Activated CD4-positive, alpha-beta memory T cell treated with anti-CD3 and anti-CD28 coated beads for 36 hours (primary cell): ENCODE measurements at places on chromosomes 11 and 22. TPM values are rescaled to one million over a fixed set of nuclear protein-coding genes. Genes with fewer than 3 reads are reported as not detected.

DNA sequence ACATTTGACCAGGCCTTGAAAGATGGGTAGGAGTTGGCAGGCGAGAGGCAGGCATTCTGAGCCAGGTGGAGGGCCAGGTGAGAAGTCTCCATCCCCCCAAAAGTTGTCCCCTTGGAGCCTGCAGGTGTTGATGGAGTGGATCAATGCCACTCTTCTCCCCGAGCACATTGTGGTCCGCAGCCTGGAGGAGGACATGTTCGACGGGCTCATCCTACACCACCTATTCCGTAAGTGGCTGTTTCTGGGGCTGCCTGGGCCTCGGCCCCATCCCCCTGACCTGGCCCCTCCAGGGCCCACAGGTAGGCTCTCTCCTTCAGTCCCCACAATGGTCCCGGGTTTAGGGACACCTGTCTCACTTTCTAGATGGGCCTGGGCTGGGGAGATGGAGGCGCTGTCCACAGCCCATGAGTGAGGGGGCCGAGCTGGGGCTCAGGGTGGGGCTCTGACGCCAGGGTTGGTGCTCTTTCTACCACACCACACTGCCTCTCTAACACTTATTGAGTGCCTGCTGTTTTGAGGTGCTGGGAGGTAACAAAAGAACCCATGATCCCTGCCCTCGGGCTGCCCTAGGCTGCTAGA, 7.0 kb downstream of the PARVG start:
- H3K36me3 ChIP-seq: peaks cover 3% of the 10 kb centered on the region
- no peak overlapping the region for H3K27ac ChIP-seq
- no peak for DNase-seq
- no peak overlapping the region for H3K4me3 ChIP-seq
- H3K4me1 ChIP-seq: peaks cover 22% of the 10 kb centered on the region
- H3K27me3 ChIP-seq: no peaks in the 10 kb centered on the region

DNA sequence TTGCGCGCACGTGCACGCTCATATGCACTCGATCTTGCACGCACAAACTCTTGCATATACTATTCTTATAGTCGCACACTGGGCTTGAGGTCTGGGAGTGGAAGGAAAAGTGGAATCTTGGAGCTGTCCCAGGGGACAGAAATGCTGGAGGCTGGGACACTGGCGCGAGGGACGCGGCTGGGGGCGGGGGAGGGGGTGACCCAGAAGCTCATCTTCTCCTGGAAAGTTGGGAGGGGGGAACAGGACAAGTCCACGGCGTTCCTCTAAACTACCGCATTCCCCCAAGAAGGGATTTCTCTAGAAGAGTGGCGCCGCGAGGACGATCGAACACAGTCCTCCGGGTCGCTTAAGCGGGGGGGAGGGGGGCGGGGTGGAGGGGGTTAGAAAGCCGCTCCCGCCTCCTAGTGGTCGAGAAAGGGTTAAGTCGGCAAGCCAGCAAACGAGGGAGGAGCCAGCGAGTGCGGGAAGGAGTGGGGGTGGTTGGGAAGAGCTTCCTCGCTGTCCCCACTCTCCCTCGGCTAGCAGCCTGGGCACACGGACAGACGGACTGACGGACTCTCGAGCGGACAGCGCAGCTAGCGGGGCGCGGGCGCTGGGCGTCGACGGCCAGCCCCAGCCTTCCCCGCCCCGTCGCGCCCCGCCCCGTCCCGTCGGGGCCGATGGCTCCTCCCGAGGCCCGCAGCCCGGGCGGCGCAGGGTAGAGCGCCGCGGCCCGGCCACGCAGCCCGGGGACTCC, at the start of gene RTN4RL2:
Gene RTN4RL2 (plus strand): TSS at position 507 of the 736 bp plus-strand sequence. CDS start 338 bp downstream, outside the sequence.
- no peaks in the 10 kb centered on the region for H3K36me3 ChIP-seq
- peaks cover 25% of the 10 kb centered on the region for H3K4me1 ChIP-seq
- H3K4me3 ChIP-seq: peak within 1 kb of the TSS; percentile 75
- H3K27ac ChIP-seq: no peak within 1 kb of the TSS
- DNase-seq: peak; percentile 72

DNA sequence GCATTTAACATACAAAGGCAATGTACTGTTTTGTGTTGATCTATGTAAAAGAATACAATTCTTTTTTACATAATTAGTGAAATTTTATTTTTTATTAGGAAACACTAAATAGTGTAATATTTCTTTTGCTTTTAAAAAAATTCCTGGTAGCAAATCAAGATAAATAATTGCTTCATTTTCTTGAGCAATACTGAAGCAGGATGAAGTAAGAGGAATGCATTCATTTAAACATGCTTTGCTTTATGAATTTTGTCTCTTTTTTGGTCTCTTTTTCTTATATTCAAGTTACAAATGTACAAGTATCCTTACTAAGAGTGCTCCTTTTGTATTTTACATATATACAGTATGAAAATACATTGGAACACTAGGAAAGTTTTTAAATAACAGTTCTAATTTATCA, 144.4 kb upstream of the TEAD1 start:
- no peaks in the 10 kb centered on the region for H3K36me3 ChIP-seq
- H3K27ac ChIP-seq: no peak overlapping the region
- H3K4me3 ChIP-seq: no peak overlapping the region
- H3K27me3 ChIP-seq: peaks cover 2% of the 10 kb centered on the region
- no peak for DNase-seq

- H3K36me3 ChIP-seq: no peaks in the 10 kb centered on the region
- H3K27ac ChIP-seq: peak overlapping the region; percentile 18
- peaks cover 18% of the 10 kb centered on the region for H3K4me1 ChIP-seq
- H3K4me3 ChIP-seq: no peak overlapping the region
Measured at GRCh38 chr11:47667555-47667954, 25.2 kb upstream of the MTCH2 start.

GRCh38 chr22:45905924-45906865, 70.8 kb downstream of the WNT7B start:
- H3K4me3 ChIP-seq: no peak overlapping the region
- H3K27ac ChIP-seq: no peak overlapping the region
- H3K4me1 ChIP-seq: no peaks in the 10 kb centered on the region
- no peak for DNase-seq
- H3K27me3 ChIP-seq: peaks cover 9% of the 10 kb centered on the region

- H3K27me3 ChIP-seq: no peaks in the 10 kb centered on the region
- no peaks in the 10 kb centered on the region for H3K36me3 ChIP-seq
- H3K27ac ChIP-seq: no peak overlapping the region
- DNase-seq: no peak
Measured at GRCh38 chr11:128394431-128395089, 192.8 kb downstream of the ETS1 start.

GRCh38 chr11:63944987-63945386, 6.2 kb downstream of the NAA40 start:
- no peak overlapping the region for H3K4me3 ChIP-seq
- peaks cover 3% of the 10 kb centered on the region for H3K36me3 ChIP-seq
- no peak for DNase-seq
- H3K27ac ChIP-seq: no peak overlapping the region

OR8G1 gene
- total RNA-seq: not detected

TRPM5 gene
- not detected for total RNA-seq

GRCh38 chr22:27401321-27401720, 400.2 kb downstream of the MN1 start:
- H3K36me3 ChIP-seq: no peaks in the 10 kb centered on the region
- no peaks in the 10 kb centered on the region for H3K4me1 ChIP-seq
- no peak for DNase-seq
- no peak overlapping the region for H3K27ac ChIP-seq
- peaks cover 7% of the 10 kb centered on the region for H3K27me3 ChIP-seq
- no peak overlapping the region for H3K4me3 ChIP-seq
